ENCODE measurements at places on chromosomes 16 and 17.

DNA sequence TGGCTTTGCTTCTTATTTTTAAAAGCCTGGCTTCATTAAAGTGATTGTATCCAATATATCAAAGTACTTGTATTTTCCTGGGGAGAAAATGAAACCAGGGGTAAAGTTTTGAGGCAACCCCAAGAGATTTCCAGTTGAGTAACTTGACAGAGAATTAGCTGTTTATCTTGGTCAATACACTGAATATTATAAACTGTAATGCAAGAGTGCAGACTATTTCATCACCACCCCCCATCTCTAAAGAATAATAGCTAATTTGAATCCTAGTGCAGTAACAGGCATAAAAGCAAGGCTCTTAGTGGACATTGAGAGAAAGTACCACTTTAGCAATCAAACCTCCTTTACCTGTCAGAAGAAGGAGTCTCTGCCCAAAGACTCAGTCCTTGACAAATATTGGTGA, 27.0 kb downstream of the IRX6 start:
- H3K36me3 ChIP-seq: no peaks in the 10 kb centered on the region
- H3K4me1 ChIP-seq: no peaks in the 10 kb centered on the region
- H3K27me3 ChIP-seq: no peaks in the 10 kb centered on the region
- H3K4me3 ChIP-seq: no peak overlapping the region

- H3K4me1 ChIP-seq: no peaks in the 10 kb centered on the region
- H3K36me3 ChIP-seq: peaks cover 55% of the 10 kb centered on the region
- H3K27ac ChIP-seq: peak overlapping the region; percentile 62
- no peaks in the 10 kb centered on the region for H3K27me3 ChIP-seq
- no peak for DNase-seq
These were observed 537 bp downstream of the PALB2 start for GRCh38 chr16:23640615-23640930.

DNA sequence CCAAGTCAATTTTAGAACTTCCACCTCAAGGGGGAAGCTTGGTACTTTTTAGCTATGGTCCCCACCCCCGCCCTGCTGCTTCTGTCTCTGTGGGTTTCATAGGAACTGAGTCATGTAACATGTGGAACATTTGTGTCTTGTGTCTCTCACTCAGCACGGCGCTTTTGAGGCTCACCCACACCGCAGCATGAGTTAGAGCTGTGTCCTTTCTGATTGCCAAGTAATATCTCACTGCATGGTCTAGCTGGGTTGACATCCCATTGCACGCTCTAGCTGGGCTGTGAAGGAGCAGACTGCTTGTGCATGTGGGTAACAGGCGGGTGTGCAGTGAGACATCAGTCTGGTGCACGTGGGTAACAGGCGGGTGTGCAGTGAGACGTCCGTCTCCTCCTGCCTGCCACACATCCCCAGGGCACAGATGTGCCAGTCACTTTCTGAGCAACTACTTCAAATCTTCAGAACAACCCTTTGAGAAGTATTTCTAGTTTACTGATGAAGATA, 26.4 kb upstream of the SLC7A5 start:
- no peak for DNase-seq
- H3K4me1 ChIP-seq: no peaks in the 10 kb centered on the region
- no peak overlapping the region for H3K4me3 ChIP-seq
- H3K27me3 ChIP-seq: no peaks in the 10 kb centered on the region

DNA sequence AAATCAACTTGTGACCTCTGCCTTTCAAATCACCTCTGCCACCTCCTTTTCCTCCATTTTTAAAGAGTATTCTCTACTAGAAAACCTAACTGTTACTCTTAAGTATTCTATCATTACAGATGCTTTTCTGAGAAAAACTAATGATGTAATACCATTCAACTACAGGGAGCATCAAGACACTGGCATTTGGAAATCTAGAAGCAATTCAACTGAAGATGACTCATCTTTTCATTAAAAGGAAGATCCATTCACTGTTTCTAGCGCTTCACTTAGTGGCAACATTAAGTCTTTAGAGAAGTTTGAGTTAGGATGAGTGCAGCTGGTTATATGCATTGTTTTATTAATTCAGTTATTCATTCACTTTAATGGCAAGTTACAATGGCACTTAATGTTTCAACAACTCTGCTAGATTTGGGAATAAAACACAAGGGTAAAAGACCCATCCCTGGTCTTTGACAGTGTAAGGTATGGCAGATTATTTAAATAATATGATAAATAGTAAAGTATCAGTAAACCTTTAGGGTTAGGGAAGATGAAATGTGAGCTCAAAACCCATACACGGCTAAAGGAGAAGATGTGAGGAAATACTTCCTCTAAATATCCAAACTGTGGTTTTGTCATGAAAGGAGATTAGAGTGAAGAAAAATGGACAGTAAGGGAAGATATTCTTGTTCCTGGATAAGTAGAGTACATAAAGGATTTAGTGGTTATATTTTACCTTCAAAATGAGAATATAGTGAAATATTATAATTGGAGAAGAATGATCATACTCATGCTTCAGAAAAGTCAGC, 61.7 kb downstream of the KCNJ2 start:
- no peaks in the 10 kb centered on the region for H3K27me3 ChIP-seq
- no peak for DNase-seq
- no peak overlapping the region for H3K4me3 ChIP-seq

Measured in RWPE2 (cell line).